Progenitor cell of endocrine pancreas (in vitro differentiated cells): ENCODE measurements at places on chromosomes 2 and 18.

- no peak for DNase-seq
Observed at GRCh38 chr2:88100489-88100858, 27.4 kb downstream of the FABP1 start.

- no peak for DNase-seq
Observed at GRCh38 chr2:152407204-152407721, 72.3 kb downstream of the FMNL2 start.

GRCh38 chr2:85846411-85846810 is 42.4 kb downstream of the ST3GAL5 start:
- DNase-seq: no peak

DNA sequence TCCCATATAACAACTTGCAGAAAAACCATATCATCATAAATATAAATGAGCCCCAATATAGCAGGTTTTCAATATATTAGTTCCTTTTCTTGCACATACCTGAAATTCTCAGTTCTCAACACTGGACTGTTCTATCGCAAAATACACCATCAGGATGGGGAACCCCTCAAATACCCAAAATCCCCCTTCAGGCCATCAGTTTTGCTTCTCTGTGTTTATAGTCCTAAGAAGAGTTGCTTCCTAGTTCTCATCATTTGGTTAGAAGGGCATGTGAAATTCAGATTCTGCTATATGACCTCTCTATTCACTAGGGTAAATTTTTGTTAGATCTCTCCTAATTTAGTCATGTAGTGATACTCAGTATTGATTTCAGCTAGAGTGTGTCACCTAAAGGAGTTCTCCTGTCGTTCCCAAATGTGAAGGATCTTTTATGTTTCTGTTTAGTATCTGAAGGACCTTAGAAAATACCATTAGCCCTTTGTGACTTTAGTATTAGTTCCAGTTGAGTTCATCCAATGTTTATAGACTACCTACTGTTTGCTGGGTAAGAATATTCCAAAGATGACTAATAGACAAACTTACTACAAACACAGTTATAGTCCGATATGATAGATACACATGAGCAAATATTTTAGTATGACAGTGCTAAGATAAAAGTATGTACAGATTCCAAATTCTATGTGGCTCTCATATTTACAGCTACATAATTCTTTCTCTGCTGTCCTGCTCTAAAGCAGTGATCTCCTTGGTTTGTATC is 115.8 kb downstream of the TTC27 start:
- no peak for DNase-seq

DNA sequence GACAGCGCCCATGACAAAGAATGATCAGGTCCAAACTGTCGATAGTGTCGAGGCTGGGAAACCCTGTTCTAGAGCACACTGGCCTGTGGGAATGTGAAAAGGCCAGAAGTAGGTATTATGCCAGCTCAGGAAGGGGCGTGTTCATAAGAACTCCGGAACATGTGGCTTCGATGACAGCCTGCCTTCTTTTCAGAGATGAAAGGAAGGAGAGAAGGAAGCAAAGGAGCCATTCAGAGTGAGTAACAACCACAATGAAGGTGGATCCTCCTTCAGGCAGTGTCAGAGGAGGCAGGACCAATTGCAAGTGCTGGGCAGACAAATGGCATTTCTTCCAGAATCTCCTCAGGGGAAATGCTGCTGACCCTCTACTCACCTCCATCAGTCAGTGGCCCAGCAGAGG is 58.5 kb downstream of the NCKAP5 start:
- no peak for DNase-seq

DNA sequence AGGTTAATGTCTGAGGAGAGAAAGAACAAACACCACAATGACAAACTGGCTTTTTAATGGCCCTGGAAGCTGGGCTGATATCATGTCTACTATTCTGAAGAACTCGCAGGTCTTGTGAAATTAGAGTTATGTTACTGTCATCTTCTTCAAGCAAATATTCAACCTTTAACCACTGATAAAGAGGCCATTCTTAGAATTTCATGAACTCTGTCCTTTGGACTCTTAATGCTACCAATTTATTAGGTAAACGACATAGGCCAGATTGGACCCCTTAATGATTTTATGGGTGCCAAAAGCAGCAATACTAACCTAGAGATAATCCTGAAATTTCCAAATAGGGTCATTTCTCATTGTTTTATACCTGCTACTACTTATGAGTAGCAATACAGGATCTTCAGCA is 109.0 kb upstream of the ACVR1C start:
- no peak for DNase-seq

GRCh38 chr18:3126457-3127097 is 93.2 kb downstream of the MYOM1 start:
- no peak for DNase-seq

DNA sequence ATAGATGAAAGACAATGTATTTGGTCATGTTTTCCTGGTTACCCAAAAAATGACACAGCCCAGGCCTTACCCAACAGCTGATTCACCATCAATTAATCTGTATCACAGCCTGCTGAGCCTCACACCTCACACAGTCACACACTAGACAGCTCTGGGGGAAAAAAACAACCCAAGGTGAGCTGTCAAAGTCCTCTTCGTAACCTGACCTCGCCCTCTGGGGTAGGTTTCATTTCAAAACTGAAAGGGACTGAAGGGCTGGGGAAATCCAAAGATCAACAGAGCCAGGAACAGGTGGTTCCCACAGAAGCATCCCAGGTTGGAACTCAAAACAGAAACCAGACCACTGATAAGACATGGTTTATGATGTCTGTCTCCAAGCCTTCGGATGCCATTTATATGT is 18.2 kb upstream of the PCBP1 start:
- no peak for DNase-seq

- no peak for DNase-seq
Observed at GRCh38 chr2:175688243-175688642, 313.8 kb downstream of the LNPK start.

DNA sequence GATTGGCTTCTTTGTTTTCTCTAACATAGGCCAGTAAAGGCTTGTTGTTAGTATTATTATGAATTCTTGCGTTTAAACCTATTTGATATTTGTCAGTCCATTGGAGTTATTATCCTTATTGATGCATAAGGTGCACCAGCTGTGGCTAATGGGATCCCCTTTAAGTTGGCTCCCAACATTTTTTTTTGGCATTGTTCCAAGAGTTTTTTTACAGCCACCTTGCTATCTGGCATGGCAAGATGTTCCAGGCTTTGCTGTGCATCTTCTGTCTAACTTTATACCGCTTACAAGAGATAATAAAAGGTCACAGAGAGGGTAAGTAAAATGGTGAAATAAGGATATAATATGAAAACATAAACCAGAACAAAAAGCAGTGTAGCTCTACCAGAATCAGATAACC is 157.5 kb upstream of the TACR1 start:
- no peak for DNase-seq

DNA sequence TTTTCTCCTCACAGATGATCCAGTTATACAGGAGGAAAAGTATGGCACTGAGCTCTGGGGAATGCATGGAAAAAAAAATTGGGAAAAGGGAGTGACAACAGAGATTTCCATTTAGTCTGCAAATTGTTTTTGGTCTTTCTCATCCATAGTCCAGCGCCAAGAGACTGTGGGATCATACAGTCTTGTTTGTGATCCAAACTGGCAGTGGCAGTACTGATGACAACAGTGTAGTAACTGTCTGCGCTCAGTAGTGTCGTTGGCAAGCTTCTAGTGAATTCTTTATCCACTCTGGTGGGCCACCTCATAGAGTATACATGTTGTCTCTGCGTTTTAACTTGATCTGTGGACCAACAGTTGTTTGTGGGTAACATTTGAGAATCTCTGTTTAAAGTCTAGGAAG is 37.9 kb downstream of the GALNT1 start:
- no peak for DNase-seq

DNA sequence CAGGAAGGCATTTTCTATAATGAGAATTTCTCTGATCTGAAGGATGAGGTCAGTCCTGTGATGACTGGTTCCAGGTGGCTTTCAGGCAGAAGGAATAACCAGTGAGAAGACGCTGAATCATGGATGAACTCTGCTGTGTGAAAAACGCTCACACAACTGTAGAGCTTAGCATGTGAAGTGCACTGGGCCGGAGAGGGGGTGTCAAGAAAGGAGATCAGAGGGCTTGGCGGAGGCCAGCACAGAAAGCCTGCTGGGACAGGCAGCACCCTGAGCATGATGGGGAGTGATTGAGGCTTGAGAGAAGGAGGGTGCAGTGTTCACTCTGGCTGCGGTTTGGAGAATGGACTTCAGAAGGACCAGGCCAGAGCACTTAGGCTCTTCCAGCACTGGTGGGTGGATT is 236.5 kb downstream of the TPGS2 start:
- DNase-seq: no peak

DNA sequence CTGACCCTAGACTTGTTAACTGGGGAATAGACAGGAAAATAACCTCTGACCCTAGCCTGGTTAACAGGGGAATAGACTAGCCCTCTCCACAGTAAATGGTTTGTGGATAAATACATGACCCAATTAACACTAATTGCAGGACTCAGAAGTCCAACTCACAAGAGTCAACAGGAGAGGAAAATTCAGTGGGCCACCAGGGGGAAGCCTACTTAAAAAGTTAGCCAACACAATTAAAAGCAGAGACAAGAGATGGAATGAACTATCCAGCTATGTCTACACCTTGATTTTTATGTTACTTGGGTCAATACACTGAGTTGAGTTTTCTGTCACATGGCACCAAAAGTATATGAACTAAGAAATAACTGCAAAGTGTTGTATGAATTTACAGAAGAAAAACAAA is 158.8 kb upstream of the SLC39A10 start:
- DNase-seq: no peak

DNA sequence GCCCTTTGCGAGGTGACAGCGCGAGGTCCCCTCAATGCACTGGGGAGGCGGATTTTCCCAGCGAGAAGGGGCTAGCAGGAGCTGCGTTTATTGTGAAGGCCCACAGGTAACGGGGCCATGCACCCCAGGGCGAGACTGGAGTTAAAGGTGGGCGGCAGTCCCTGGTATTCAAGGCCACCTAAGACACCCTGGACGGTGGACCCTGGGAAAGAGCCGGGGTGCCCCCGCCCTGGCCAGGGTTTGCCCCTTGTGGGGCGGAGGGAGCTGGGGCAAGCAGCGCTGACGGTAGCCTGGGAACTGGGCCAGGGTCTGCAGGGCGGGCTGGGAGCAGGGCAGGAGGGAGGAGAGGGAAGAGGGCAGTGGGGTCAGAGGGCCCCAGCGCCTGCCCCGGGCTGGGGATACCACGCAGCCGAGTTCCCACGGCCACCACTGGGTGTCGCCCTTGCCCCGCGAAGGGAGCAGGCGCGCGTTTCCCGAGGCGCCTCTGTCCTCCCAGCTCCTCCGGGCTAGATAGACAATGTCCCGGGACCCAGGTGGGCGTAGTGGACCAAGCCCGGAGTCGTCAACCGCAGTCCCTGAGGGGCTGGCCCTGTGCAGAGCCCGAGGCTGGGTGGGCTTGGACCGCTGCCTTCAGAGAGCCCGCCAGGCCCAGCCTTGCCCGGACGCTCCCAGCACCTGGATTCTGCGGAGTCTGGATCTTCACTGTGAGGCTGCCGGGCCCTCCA is 80.2 kb downstream of the SMAD4 start:
- peak; percentile 79 for DNase-seq

- peak; percentile 45 for DNase-seq
Observed at GRCh38 chr18:9137168-9138066, 836 bp downstream of the ANKRD12 start.

DNA sequence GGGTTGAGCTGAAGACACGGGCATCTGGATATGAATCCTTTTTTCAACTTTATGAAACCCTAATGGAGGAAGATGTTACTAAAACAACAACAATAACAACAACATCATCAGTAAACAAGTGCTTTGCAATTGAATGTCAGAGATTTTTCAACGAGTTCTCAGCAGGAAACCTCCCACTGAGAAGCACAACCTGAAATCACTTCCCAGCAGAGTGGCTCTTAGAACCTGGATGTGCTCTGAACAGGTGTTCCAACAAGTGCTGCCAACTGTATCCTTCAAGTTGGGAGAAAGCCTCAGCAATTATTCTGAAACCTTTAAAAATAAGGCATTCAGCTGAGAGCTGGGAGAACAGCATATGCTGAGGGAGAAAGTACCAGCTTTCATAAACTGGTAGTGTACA is 1622.7 kb upstream of the CELF4 start:
- DNase-seq: no peak

DNA sequence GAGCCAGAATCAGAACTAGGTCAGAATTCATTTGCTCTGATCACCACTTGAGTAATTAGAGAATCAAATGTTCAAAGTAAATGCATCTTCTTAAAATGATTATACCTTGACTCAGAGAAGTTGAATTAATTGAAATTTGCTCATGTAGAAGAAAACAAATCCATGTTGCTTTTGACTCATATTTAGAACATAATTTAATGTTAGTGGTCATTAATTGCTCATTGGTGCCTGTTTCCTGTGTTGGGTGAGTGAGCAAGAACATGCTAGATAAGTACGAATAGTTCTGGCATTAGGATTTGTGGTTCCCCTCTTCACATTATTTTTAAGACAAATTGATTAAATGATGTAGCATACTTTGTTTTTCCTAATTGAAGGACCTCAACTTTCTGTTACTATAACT is 19.0 kb downstream of the ACVR2A start:
- DNase-seq: no peak

DNA sequence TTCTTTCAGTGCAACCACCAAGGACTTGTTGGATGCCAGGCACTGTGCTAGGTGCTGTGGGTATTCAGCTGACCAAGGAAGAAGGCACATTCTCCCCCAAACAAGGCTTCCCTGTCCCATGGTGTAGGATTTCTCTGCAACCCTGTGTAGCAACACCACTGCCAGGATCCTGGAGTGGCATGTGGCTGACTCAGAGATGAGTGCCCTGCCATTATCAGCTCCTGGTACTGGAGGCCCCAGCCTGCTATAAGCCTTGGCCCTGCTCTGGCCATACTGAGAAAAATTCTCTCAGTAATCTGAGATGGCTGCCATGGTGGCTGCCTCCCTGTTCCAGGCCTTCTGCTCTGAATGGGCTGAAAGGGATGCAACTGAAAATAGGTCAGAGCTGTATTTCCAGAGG is 4.3 kb downstream of the SMYD5 start:
- DNase-seq: no peak

GRCh38 chr2:105081006-105081601 is 43.2 kb downstream of the MRPS9 start:
- no peak for DNase-seq

DNA sequence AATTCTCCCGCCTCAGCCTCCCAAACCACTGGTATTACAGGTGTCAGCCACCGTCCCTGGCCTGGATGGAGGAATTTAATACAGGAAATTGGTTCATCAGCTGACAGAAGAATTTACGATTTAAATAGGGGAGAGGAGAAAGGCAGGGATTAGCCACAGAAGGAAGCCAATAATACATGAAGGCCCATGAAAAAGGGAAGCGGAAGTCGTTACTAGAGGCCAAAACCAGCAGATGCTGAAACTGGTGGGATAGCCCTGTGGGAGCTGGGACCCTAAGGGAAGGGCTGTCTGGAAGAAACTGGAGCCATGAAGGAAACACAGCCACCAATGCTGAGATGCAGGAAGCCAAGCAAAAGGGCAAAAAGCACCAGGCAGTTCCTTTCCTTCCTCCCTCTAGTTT is 163.7 kb upstream of the RMP24 start:
- DNase-seq: no peak

GRCh38 chr2:181958726-181959125 is 26.9 kb upstream of the PPP1R1C start:
- DNase-seq: no peak

- no peak for DNase-seq
Observed at GRCh38 chr2:196712867-196713266, 73.4 kb downstream of the CCDC150 start.
